PC-3 (cell line): ENCODE measurements at places on chromosomes 1 and 21.

DNA sequence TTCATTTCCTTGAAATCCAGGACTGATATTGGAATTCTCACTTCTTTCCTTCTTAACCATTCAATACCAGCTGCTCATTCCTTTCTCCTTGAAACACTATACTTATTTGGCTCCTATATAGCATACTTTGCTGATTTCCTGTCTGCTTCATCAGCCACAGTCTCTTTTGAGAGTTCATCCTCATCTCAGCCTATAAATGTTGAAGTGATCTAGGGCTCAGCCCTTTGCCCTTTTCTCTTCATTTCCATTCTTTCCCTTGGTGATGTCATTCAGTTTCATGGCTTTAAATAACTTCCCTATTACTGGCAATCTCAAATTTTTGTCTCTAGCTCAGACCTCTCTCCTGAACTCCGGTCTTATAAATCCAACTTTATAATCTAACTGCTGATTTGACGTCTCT is 24.1 kb upstream of the RABGAP1L start:
- no peak for DNase-seq

DNA sequence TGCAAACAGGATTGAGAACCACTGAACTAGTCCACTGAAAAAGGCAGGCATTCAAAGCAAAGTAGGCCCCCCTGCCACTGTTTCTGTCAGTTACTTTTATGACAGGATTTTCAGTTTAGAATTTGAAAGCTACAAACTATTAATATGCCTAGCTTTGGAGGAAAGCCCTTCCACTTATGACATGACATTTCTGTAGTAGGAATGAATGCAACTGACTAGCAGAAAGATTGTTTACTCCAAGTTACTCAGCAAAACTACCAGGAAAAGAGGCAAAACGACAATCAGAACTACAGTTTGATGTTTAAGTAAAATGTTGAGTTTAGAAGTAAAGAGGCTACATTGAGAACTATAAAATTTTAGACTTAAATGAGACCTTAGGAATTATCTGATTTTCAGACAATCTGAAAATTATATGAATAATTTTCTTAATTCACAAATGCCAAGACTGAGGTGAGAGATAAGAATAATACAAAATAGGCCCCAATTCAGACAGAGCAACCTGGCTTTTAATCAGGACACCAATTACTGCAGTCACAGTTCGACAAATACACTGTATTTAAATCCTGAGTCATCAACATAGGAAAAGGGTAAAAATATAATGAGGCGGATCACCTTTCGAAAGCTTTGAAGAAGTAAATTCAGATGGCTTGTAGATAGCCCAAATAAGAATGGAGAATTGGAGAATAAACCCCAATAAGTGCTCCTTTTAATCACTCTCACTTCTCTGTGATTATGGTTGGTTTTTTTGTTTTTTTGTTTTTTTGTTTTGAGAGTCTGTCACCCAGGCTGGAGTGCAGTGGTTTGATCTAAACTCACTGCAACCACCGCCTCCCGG is 2.2 kb downstream of the PRKAB2 start:
- DNase-seq, result peak; percentile 39

DNA sequence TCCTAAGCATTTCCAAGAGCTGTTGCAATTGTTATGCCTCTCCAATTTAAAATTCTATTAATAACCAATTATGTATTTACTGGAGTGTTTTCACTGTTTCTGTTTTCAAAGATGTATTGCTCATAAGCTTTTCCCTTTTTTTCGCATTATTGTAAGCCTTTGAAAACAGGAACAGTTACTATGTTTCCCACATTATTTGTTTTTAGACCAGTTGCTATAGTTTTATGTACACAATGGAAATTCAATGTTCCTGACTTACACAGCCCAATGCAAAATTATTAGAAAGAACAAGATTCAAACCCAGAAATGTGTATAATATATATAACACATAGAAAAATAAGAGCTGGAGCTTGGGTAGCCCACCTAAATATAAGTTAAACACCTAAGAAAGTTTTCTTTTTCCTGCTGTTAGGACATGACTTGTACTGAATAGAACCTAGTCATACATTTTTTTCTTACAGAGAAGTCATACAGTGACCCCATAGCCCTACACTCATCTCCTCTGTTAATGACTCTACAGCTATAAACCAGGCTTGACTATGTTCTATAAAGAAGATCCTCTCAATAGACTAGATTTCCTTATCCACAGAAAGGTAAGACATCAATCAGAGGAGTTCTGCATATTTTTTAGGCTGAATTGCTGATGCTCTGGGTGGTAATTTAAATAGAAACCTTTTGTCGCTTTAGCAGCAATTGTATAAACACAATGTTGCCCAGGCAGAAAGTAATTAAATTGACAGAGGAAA is 299.6 kb downstream of the USH2A start:
- no peak for DNase-seq

DNA sequence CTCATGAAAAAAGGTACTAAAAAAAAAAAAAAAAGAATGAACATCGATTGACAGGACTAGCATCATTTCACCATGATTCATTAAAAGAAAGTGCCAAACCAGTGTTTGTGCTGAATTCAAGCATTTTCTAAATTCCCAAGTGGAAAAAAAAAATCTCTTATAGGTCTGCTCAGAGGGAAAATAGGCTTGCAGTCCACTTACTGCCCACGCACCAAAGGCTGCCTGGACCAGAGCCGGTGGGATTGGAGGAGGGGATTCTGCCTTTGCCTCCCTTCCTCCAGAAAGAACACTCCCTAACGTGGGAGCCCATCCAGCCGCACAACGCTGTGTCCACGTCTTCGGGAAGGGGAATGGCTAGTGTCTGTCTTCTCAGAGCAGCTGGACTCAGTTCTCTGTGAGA is 5.5 kb upstream of the TRAPPC10 start:
- DNase-seq, result no peak

GRCh38 chr1:202184750-202185460 is 8.7 kb upstream of the LGR6 start:
- DNase-seq, result peak; percentile 89

DNA sequence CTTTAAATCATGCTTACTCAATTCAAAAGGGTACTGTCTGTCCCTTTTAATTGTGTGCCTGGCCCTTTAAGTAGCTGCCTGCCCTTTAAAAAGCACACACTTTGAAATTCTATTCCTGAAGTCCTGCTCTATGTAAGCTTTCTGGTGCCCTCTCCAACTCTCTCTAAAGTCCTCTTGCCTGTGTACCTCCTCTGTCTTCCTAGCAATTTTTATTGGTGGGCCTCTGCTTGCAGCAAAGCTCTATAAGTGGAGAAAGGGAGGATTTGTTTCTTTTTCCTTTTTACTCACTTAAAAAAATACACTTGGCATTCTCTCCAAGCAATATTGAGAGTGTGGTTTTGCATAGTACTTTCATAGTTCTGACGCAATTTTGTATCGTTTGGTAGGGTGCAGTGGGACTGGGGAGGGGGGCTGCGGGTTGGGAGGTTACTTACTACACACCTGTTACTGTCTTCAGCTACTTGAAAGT is 135.4 kb downstream of the LMO4 start:
- DNase-seq, result no peak

- no peak for DNase-seq
Observed at GRCh38 chr1:71304125-71304524, 223.3 kb upstream of the ZRANB2 start.

- DNase-seq, result no peak
Observed at GRCh38 chr1:158067662-158068061, 74.2 kb downstream of the KIRREL1 start.

GRCh38 chr1:201192261-201192788 is 1.7 kb downstream of the IGFN1 start:
- DNase-seq, result no peak

- DNase-seq, result no peak
Observed at GRCh38 chr1:231218078-231218477, 22.9 kb upstream of the GNPAT start.

DNA sequence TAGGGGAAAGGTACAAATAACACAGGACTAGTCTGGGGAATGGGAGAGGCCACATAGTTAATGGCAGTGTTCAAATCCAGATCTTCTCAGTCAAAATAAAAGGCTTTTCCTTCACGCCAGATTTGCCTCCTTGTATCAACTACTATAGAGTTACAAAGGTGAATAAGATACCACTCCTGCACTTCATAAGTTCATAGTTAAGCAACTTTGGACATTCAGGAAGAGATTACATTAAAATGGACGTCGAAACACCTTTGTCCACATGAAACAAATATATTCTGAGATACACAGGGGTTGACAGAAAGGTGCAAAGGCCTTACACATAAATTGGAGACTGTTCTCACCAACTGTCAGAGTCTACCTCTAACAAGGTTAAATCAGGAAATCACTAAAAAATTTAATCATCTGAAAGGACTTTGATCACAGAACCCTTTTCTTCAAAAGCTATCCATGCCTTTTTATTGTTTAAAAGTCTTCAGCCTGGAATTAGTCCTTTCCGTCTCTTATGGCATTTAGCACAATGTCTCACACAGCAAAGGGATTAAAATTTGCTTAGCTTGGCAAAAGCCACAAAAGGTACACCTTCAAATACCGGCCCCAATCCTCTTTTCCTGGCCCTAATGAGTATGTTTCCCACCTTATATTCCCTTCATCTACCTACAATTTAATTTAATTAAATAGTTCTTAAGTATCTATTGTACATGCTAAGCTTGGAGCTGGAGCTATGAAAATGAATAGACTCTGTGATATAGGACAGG is 8.1 kb downstream of the F5 start:
- DNase-seq, result no peak

DNA sequence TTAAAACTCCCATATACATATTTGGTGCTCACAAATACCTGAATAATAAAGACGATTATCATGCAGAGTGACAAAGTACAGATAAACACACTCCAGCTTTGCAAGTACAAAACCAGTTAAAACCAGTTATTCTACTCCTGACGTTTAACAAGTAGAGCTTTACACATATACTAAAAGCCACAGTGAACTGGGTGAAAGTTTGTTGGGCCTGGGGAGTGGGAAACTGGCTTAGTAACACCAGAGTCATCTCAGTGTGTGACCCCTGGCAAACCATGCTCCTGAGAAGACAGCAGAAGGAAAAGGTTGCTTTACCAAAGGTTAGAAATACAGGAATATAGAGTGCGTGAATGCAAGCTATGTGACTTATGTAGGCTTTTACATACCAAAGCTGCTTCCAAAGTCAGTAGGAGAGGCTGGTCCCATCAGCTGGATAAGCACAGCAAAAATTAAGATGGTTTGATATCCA is 148.1 kb downstream of the NRIP1 start:
- DNase-seq, result peak; percentile 91

DNA sequence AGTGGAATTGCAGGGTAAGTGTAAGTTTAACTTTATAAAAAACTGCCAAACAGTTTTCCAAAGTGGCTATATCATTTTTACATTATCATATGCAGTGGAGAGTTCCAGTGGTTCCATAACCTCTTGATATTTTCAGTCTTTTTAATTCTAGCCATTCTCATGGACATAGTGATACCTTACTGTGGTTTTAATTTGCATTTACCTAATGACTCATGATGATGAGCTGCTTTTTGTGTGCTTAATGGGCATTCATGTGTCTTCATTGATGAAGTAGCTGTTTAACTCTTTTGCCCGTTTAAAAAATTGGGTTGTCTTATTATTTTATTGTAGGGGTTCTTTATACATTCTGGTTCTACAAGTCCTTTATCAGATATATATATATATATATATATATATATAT is 29.4 kb downstream of the SNX27 start:
- peak; percentile 61 for DNase-seq

DNA sequence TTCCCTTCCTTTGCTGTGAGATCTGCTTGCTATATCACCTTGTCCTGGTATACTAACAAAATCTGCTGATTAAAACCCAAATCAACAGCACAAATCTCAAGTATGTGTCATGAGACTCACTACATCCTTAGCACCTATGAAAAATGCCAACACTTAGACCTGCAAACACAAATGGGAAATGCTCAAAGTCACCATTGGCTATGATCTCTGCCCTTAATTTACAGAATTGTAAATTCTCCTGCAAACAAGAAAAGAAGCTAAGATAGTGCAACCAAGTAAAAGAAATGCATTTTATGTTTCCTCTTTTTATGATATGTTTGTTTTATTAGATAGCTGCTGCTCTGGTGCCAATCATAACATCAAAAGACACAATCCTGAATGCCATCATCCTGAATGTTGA is 80.8 kb downstream of the DISC1 start:
- DNase-seq, result no peak

GRCh38 chr1:180271272-180272255 is 41.5 kb downstream of the LHX4 start:
- no peak for DNase-seq

GRCh38 chr21:44521301-44521927 is 18.6 kb downstream of the KRTAP10-1 start:
- no peak for DNase-seq

DNA sequence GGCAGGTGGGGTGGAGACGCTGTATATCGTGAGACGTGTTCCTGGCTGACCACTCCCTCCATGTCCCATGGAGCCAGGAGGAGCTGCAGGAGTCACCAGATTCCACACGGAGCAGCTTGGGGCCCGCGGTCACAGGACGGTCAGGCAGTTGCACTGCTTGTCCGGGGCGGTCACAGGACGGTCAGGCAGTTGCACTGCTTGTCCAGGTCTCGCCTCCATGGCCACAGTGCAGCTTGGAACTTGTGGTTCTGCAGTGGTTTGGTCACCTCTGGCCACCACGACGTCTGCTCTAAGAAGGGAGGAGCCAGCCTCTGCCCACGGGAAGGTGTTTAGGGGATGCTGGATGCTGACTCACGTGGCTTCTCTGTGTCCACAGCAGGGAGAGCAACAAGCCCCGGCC is 33.0 kb downstream of the SLX9 start:
- peak; percentile 54 for DNase-seq

- no peak for DNase-seq
Observed at GRCh38 chr1:21492356-21492625, 16.9 kb upstream of the ALPL start.

- DNase-seq, result peak; percentile 62
Observed at GRCh38 chr1:101653482-101653946, 343.2 kb downstream of the OLFM3 start.

GRCh38 chr1:167943541-167943940 is 6.7 kb upstream of the MPC2 start:
- no peak for DNase-seq

DNA sequence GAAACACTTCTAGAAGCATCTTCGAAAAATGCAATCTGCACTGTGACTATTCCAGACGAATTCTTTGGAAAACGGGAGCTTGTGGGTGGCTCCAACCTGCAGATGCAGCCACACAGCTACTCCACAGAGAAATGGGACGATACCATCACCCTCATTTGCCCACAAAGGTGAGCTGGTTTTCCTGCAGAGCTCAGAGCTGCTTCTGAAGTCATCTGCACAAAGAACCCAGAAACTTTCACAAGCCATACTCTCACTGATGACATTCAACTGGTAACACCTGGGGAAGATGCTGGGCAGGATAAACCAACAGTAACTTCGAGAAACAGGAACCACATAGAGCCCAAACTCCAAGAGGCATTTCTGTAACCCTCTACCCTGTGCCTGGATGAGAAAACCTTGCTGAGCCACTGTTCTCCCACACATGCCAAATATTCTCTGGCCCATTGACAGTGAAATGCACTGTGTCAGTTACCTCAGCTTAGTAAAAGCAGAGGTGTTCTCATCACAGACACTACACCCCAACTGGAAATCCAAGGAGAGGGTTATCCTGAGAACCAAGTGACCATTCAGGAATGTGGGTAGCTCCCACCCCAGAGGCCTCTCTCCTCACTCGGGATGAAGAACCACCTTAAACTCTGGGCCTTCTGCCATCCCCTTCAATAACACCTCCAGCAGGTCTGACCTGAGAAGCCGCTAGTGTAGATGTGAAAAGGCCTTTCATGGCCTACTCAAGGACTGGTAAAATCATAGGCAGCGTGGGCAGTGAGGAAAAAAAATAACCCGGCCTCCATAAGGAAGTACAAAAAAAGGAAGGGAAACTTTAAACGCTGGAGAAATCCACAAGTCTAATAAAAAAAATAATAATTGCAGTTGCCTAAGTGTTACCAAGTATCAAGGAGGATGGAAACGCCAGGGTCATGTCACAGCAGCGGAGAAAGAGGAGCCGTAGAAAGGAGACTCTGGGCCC is 56.7 kb downstream of the HSF2BP start:
- no peak for DNase-seq
